Activated CD4-positive, alpha-beta T cell treated with anti-CD3 and anti-CD28 coated beads, Interleukin-2, amount 50 U/mL, for 16 hours (primary cell): ENCODE measurements at places on chromosomes 6 and 20.

GRCh38 chr6:82246802-82247504, 591 bp downstream of the IBTK start:
- DNase-seq = peak; percentile 35

DNA sequence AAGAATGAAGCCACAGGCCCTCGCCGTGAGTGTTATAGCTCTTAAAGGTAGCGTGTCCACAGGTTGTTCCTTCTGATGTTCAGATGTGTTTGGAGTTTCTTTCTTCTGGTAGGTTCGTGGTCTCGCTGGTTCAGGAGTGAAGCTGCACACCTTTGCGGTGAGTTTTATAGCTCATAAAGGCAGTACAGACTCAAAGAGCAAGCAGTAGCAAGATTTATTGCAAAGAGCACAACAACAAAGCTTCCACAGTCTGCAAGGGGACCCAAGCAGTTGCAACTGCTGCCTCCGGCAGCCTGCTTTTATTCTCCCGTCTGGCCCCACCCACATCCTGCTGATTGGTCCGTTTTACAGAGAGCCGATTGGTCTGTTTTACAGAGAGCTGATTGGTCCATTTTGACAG, 5.2 kb downstream of the HIVEP1 start:
- no peak for DNase-seq

GRCh38 chr20:59124296-59125029, 39.2 kb upstream of the ZNF831 start:
- no peak for DNase-seq

DNA sequence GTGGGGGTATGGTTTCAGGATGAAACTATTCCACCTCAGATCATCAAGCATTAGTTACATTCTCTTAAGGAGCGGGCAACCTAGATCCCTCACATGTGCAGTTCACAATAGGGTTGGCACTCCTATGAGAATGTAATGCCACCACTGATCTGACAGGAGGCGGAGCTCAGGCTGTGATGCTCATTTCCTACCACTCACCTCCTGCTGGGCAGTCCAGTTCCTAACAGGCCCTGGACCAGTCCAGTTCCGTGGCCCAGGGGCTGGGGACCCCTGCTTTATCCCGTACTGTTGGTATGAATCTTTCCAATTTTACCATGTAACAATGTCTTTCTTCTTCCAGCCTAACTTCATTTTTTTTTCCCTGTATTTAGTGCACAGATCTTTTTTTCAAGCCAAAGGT, 94.9 kb downstream of the OGFRL1 start:
- DNase-seq = no peak

DNA sequence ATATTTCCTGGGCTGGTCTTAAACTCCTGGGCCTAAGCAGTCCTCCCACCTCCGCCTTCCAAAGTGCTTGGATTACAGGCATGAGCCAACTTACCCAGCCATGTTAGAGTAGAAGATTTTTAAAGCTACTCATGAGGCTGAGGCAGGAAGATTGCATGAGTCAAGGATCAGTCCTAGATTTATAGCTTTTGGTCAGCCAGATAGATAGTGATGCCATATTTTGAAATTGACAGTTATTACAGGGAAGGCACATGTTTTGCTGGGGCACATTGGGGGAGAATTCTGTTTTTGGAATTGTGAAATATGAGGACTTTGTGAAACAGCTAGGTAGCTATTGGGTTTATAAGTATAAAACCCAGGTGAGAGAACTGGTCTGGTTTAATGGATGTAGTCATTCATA, 40.9 kb downstream of the DOP1A start:
- DNase-seq = no peak

DNA sequence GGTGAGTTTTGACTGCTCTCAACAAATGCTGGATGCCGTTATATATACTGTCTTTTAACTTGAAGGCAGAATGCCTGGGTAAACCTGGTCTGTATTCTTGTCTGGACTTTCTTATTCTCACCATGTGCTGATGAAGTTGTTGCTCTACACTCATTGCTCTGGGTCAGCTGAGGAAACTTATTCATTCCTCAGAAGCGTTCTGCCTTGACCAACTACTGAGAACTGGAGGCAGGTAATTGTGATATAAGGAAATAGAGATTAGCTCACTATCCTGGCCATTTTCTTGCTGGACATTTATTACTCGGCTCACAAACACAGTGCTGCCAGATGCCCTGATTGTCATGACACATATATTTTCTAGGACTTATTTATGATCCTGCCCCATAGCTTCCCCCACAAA, 103.6 kb downstream of the DNAH8 start:
- no peak for DNase-seq
